ENCODE measurements at places on chromosomes 13 and 19.

DNA sequence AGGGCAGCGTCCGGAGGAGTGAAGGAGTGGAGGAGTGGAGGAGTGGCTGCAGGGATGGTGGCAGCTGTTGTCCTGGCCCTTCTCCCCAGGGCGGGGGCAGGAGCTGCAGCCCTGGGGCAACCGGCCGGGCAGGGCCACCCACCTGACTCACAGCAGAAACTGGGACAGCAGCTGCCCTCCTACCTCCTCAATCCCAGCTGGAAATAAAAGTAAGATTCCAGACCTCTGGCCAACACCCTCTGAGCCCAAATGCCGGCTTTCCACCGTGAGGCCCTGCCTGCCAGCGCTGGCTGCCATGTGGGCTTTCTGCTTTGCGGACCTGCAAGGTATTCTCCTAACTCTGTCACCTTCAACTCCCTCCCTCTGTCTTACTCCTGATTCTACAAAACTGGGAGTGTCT is 3.3 kb upstream of the CLPP start:
- DNase-seq, result no peak

DNA sequence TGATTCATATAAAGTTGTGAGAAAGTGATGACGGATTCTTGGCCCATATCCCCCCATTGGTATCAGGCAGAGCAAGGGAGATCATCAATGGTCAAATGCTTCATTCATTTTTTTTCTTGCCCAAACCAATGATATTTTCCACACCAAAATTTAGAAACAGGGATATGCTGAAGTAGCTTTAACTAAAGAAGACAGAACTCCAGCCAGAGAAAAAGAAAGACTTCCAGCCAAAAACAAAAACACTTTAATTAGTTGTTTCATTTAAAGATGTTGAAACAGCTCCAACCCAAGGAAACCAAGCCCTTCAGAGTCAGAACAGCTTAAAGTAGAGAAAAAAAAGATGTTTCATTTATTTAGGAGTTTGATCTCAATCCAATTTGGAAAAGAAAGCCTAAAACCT is 358.9 kb upstream of the NBEA start:
- no peak for DNase-seq

GRCh38 chr13:79502859-79503468 is 22.0 kb downstream of the NDFIP2 start:
- no peak for DNase-seq

GRCh38 chr13:65470781-65471180 is 1759.4 kb downstream of the PCDH9 start:
- DNase-seq, result no peak

GRCh38 chr13:86476656-86477055 is 677.4 kb upstream of the SLITRK6 start:
- DNase-seq, result no peak

GRCh38 chr13:99829593-99830239 is 141.9 kb downstream of the ZIC5 start:
- DNase-seq, result no peak

DNA sequence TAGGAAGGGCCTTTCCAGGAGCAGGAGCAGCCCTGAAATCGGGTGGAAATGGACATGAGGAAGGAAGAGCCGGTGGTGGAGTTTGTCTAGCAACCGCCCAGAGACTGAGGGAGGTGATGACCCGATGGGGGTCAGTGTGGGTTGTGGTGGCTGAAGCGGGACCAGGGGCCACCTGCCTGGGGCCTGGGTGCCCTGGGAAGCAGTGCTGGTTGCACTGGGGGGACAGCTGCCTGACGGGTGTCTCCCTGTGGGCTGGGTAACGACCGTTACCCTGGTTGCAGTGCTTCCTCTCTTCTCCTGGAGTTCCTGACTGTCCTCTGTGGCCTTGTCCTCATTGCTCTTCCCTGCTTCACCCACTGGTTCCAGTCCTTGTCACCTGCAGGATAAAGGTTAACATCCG is 13.0 kb downstream of the ZNF536 start:
- no peak for DNase-seq

GRCh38 chr13:45104261-45104660 is 16.0 kb upstream of the GTF2F2 start:
- DNase-seq, result no peak

DNA sequence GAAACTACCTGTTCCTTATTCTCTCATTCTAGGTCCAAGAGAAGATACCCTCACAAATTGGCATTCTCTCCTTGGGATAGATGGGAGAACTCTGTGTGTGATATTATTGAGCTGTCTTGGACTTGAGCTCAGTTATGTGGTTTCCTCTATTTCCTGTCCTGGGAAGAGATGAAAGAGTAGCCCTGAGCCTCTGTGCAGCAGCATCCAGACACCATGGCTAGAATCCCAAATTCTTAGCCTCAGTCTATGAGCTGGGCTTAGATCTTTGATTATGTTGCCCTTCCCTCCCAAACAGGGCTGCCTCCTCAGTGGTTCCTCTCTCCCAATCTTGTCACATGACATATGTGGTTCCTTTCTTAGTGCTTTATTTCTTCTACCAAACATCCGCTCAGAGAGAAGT is 290.7 kb downstream of the SPRY2 start:
- no peak for DNase-seq

- DNase-seq, result no peak
Measured at GRCh38 chr13:78631077-78631476, 27.7 kb upstream of the POU4F1 start.

DNA sequence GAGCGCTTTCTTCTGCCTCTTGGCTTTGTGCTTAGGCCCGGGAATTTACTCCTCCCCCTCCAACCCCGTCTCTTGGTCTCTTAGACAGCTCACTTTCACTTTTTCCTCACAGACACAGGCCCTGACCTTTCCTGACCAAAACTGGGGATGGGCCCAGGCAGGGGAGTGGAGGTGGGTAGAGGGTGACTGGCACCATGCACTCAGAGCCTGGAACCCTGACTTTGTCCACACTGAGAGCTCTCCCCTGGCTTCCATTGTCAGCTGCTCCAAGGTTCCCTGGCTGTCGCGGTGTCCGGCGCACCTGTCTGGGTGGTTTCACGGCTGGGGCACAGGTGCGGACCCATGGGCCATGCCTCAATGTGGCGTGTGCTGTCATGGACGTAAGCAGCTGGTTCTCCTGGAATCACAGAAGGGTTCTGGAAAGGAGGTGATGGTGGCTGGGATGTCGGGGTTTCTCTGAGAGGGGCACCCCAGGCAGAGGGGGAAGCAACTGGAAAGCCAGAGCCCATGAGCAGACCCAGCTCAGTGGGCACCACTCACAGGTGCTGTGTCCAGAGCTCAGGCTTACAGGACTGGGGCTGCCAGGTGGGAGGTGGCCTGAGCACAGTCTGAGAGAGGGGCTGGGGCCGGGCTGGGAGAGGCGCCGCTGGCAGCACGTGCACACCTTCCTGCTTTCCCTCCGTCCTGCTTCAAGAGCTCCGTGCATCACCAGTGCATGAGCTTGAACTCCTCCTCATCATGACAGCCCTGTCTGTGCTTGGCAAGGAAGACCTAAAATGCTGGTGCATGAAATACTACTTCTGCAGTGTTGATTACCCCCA is 28.0 kb upstream of the C1QTNF9 start:
- no peak for DNase-seq

DNA sequence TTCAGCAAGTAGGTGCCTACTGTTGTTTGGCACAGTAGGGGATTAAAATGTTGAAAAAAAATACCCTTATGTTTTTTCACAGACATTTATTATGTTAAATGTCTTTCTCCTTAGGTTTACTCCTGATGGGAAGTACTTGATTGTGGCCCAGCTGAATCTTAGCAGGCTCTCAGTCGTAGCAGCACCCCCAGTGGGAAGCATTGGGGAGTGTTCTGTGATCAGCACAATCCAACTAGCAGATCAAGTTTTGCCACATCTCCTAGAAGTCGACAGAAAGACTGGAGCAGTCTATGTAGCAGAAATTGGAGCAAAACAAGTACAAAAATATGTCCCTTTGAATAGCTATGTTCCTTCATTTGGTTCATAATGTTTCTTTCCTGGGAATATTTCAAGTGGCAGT is 9.3 kb downstream of the NHLRC3 start:
- DNase-seq, result no peak

GRCh38 chr19:38656171-38656981 is 8.9 kb downstream of the ACTN4 start:
- no peak for DNase-seq

DNA sequence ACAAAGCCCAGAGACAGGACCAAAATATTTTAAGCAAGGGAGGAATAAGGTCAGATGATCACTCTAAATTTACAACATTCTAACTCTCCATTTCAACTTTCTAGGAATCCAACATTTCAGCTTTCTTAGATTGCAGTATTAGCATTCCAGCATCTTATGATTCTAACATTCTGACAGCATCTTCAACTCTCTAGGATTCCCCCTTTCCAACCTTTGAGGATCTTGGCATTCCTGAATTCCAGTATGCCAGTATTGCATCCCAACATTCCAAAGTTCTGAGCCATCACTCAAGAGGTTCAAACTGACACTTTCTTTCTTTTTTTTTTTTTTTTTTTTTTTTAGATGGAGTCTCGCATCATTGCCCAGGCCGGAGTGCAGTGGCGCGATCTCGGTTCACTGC is 13.8 kb downstream of the TGFB1 start:
- DNase-seq, result no peak

- DNase-seq, result no peak
Measured at GRCh38 chr13:27627380-27627779, 5.7 kb downstream of the POLR1D start.

DNA sequence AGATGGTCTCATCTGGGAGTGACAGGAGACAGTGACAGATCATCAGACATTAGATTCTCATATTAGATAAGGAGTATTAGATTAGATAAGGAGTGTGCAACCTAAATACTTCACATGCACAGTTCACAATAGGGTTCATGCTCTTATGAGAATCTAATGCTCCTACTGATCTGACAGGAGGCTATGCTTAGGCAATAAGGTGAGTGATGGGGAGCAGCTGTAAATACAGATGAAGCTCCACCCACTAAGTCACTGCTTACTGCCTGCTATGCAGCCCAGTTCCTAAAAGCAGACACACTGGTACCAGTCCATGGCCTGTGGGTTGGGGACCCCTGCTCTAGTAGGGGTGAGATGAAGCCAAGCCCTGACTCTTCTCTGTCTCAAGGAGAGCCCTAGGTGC is 10.0 kb upstream of the IGFL3 start:
- DNase-seq, result no peak

- DNase-seq, result no peak
Measured at GRCh38 chr19:5672708-5673459, 7.4 kb downstream of the MICOS13 start.

DNA sequence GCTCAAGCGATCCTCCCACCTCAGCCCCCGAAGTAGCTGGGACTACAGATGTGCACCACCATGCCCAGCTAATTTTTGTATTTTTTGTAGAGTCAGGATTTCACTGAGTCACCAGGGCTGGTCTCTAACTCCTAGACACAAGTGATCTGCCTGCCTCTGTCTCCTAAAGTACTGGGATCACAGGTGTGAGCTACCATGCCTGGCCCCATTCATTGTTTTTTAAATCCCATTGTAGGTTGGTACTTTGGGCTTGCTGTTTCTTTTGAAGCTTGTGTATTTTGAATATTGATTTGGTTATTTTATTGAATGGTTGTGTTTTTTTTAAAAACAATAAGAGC is 26.7 kb downstream of the ZMYM2 start:
- no peak for DNase-seq

DNA sequence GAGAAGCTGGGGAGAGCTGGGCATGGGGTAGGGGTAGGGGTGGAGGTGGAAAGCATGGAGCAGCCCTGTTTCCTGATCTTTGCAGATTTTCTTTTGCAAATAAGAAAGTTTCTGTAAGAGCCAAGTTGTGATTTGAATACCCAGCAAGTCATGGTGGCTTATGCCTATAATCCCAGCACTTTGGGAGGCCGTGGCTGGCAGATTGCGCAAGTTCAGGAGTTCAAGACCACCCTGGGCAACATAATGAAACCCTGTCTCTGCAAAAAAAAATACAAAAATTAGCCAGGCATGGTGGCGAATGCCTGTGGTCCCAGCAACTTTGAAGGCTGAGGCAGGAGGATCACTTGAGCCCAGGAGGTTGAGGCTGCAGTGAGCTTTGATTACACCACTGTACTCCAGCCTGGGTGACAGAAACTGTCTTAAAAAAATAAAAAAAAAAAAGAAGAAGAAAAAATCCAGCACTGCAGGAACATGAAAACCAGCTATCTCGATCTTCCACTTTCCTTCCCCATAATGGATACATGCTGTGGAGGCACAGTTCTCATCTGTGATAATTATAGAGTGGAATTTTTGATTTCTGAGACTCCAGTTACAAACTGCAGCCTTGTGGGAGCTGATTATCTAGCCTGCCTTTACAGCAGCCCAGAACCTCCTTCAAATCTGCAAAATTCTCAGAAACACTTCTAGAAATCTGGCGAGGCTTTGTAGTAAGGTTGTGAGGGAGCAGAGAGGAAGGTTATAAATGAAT is 12.1 kb upstream of the TEX26 start:
- no peak for DNase-seq

DNA sequence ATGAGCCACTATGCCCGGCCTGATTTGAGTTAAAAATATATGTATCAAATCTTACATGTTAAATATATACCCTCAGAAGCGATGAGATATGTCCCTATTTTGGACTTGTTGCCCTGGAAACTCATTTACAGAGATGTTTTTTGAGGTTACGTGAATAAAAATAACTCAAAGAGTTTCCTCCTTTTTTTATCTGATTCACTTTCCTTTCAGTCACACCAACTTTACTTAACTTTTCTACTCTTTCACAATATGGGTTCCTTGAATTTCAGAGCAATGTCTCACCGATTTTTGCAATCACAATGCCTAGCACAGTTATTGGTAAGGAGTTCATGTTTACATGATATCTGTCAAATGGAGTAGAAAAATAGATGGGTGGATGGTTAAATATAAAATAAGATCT is 2.3 kb downstream of the OR7C2 start:
- DNase-seq, result no peak

DNA sequence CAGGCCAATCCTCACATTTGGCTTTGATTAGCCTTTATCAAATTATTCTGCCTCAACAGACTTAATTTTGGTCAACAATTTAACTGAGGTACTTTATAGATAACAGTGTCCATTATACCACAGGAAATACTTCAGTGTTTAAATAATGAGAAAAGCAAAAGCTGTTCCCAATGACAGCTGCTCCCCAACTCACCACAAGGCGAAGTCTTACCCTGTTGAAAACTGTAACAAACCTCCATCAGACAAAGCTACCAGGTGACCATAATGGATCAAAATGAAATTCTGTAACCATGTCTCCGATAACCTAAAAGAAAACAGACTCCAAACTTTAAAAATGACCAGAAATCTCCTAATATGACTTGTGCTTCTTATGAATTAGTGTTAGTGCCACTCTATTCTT is 50.3 kb downstream of the ZNF44 start:
- no peak for DNase-seq
